ENCODE measurements at places on chromosomes 12 and 14. TPM values are rescaled to one million over a fixed set of nuclear protein-coding genes. Genes with fewer than 3 reads are reported as not detected.

DNA sequence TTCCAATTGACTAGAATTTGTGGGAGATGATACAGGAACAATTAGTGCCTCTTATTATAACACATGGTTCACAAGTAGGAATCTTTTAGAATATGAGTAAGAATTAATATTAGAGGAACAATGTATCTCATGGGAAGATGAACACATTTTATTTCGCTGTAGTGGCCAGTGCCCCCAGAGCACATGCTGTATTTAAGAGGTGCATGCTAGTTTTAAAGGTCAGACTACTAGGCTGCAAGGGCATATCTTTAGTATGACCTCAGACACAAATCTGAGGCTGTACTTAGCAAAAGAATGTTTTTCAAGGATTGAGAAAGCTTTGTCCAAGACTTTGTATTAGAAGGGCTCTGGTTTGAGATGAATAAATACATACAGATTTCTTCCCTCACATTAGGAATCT, 586.9 kb downstream of the CCER1 start:
- no peak for DNase-seq

The MYL2 gene
- not detected for total RNA-seq

GRCh38 chr14:54567639-54568561, 972 bp downstream of the SAMD4A start:
- DNase-seq: peak; percentile 45

GRCh38 chr14:72528059-72528862, 365.6 kb downstream of the DPF3 start:
- DNase-seq: peak; percentile 24

- peak; percentile 96 for DNase-seq
Measured at GRCh38 chr14:78010688-78011087, 159.5 kb upstream of the NRXN3 start.

GRCh38 chr14:99359906-99360305, 87.9 kb upstream of the BCL11B start:
- no peak for DNase-seq

DNA sequence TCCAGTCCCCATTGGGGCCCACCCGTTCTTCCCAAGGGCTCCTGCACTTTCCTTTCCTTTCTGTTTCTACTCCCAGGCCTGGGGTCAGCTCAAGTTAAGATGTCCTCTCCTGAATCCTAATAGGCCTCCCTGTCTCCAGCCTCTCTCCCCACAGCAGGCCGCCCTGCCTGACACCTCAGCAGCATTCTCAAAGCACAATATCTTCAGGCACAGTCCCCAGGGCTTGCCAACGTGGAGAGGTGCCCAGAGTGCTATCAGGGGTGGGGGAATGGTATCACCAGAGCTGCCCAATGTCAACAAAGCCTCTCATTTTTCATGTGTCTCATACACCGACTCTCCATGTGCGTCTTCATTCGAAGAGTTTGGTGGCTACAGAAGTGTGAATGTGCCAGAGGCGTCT, 123.0 kb downstream of the FOXN3 start:
- no peak for DNase-seq

GRCh38 chr14:55805250-55805649, 225.2 kb downstream of the KTN1 start:
- DNase-seq: no peak

DNA sequence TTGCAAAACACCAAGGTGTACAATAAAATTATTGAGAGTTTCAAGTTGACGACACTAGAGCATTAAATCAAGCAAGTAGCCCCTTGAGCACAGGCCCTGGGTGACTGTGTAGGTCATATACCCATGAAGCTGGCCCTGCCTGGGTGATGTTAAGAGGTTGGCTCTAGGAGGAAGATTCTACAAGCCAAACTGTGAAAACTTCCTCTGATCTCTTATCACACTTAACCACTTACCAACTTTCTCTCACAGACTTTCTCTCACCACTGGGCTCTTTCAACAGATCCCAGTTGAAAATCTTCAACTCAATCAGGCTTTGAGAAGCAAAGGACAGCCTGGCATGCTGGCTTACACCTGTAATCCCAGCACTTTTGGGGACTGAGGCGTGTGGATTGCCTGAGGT, 186.9 kb upstream of the BTG1 start:
- DNase-seq: no peak

The C14orf132 gene
- 2.2 TPM for total RNA-seq

The ST8SIA1 gene
- 1.1 TPM for total RNA-seq

DNA sequence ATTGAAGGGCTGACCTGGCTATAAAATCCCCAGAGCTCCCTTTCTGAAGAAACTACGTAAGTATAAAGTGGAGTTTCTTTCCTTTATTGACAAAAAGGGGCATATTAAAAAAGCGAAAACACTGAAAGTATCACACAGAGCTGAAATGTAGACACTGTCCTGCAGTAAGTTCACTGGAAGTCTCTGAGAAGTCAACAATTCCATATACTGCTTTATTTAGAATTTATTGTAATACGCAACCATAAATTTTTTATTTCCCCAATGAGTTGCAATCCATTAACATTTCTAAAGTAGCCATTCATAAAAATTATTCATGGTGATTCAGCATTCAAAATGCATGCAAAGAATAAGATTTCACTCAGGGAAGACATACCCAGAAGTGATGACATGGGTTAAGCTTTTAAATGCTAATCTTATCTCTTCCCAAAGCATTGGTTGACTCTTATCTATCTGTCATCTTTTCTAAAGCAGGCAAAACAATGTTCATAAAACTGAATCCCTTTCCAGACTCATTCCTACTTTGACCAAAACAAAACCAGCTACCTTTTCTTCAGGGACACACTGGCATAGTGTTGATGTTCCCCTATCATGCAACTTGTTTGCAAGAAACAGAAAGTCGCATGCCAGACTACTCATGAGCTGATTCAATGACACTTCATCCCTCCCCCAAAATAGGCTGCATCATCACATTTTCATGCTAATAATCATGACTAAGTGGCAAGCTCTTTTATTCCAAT, 17.3 kb downstream of the KITLG start:
- DNase-seq: peak; percentile 49

DNA sequence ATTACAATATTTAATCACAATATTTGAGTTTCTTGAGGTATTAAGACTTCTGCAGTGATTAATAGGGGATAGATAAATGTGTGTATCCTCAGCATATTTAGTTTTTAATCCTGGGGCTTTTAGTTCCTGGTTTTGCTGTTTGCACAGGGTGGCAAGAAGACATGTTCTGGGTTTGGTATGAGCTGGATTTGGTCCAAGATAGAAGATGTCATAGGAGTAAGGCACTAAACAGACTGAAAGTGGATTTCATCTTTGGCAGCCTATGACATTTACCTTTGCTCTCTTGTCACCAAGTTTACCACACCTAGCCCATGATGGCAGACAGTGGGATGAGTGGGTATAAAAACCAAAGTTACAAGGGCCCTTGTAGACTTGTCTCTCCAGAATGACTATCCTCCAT, 168.2 kb downstream of the LRRK2 start:
- DNase-seq: no peak

- no peak for DNase-seq
Measured at GRCh38 chr12:83065562-83065961, 378.9 kb downstream of the TMTC2 start.

The SERPINA10 gene
- not detected for total RNA-seq

GRCh38 chr14:55701638-55702037, 121.6 kb downstream of the KTN1 start:
- DNase-seq: peak; percentile 82

- peak; percentile 11 for DNase-seq
Measured at GRCh38 chr14:100871234-100872186, 32.0 kb downstream of the RTL1 start.

- DNase-seq: no peak
Measured at GRCh38 chr12:45276154-45276755, 60.4 kb downstream of the ANO6 start.

The OTX2 gene
- total RNA-seq: not detected

The FIGNL2 gene
- total RNA-seq: 0.50 TPM

The SSTR1 gene
- not detected for total RNA-seq

DNA sequence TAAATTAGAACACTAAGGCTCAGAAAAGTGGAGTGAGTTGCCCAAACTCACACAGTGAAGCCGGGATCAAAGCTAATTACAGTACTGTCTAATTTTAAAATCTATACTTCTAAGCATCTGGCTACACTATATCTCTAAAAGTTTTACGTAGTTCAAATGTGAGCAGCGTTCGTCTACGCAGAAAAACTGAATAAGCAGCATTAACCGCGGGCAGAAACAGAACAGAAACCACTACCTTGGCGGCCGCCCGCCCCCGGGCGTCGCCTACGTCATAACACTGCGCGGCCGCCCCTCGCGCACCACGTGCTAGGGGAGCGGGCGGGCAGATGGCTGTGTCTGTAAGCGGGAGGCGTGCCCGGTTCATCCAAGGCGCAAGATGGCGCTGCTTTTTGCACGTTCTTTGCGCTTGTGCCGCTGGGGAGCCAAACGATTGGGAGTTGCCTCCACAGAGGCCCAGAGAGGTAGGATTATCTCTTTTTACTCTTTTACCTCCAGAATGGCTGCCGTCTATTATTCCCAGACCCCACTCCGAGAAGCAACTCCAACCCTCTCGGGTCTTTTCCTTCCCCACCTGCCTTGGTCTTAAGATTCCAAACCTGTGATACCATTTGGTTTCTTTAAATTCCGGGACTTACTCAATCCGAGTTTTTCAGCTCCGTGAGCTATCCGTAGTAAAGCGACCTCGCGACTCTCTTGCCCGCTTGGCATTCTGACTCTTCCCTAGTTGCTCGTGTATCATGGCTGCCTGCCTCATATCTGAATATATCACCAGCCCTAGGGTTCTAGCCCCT, at the start of gene SPRYD4:
SPRYD4 (plus strand) TSS at position 363 of the 791 bp plus-strand sequence; CDS start at position 377, 14 bp downstream.
- peak; percentile 88 for DNase-seq

The ALDH1L2 gene
- 61.7 TPM for total RNA-seq

GRCh38 chr14:83559721-83560120, 1970.2 kb upstream of the FLRT2 start:
- DNase-seq: no peak

The CLSTN3 gene
- total RNA-seq: 15.8 TPM

The EFCAB11 gene
- 4.0 TPM for total RNA-seq

The SMOC1 gene
- 44.9 TPM for total RNA-seq

The RNASE3 gene
- not detected for total RNA-seq

GRCh38 chr14:52325126-52325525, 11.0 kb downstream of the PTGER2 start:
- DNase-seq: peak; percentile 56

DNA sequence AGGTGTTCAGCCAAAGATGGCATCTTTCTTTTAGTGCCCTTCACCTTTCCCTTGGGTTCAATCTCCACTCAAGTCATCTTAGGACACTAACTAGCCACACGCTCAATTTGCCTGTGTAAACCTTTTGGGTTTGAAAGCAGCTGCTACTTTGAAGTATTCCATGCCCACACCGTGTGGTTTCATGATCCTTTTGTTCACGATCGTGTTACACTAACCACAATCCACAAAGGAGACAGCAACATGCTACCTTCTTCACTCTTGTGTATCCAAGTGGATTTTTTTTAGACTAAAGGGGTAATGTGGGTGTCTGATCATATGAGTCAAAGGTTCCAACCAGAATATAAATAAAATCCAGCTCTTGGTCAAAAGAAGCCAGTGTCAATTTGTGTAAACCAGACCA, 122.7 kb upstream of the FAR2 start:
- DNase-seq: peak; percentile 31

The KLRG1 gene
- not detected for total RNA-seq

- DNase-seq: no peak
Measured at GRCh38 chr14:61121355-61121787, 140.3 kb downstream of the SLC38A6 start.

The LBHD2 gene
- total RNA-seq: not detected

DNA sequence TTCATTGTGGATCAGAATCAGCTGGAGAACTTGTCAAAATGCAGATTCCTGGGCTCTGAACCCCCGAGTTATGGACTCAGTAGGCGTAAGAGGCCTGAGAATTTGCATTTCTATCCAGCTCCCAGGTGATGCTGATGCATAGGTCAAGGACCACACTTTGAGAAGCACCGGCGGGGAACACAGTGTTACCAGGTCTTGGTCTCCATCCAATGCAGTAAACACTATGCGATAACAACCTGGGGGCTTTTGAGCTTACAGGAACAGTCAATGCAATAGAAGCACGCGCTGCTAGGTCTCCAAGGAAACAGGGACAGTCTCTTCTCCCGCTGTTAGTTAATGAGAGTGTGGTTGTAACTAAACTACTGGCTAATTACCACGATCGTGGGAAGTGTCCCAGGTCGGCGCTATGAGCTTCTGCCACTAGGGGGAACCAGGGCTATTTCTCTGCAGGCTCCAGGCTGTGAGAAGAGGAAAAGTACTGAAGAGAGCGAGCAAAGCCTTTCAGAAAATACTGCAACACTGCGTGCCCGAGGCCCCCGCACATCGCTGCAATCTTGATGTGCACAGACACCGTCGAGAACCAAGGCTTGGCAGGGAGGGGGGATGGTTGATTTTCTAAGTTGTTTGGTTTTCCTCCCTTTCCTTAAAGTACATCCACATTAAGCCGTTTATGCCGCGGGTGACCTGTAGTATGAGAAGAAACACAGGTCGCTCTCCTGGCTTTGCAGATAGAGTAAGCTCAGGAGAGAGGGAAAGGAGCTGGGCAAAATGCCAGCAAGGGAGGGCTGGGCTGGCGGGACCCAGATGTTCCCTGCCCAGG, 52.0 kb upstream of the KCNA1 start:
- peak; percentile 39 for DNase-seq

The PPM1H gene
- total RNA-seq: 0.78 TPM

The MANSC4 gene
- not detected for total RNA-seq
